Stimulated activated CD4-positive, alpha-beta T cell treated with anti-CD3 and anti-CD28 coated beads, Interleukin-12 subunit alpha, Interleukin-12 subunit beta, amount 100 ng/mL, for 24 hours (primary cell): ENCODE measurements at places on chromosomes 11 and 22.

GRCh38 chr11:66878474-66878873 is 21.6 kb downstream of the LRFN4 start:
- DNase-seq = no peak

DNA sequence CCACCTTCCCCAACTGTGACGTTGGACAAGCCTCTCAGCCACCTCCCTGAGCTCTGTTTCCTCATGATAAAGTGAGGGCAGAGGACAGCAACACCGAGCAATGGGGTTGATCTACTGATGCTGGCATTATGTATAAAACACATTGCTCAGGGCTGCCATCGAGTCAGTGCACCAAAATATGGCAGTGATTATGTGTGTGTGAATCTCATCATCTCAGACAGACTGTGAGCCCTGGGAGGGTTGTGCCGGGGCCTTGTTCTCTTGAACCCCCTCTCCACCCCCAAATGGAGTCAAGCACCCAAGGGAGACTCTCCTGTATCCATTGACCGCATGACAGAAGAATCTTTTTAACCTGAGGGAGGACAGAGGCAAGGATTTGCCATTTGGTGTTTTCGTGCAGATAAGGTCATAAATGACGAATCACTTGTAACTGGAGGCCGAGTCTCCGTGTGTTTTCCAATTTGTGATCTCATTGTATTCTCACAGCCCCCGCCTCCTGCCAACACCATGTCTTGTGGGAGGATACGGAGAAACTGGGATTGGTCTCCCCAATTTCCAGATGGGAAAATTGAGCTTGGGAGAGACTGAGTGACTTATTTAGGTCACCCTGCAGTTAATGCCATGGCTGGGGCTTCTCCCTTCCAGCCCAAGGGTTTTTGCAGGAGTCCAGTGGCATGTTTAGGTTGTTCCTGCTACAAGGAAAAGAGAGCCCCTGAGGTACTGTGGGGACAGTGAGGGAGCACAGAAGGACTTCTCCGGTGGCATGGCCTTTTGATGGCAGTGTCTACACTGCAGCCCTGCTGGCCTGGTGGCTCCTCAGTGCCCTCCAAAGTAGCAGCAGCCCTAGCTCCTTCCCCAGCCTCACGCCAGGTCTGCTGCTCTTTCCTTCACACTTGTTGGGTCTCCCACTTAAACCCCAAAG is 52.4 kb downstream of the CHRDL2 start:
- DNase-seq = no peak

GRCh38 chr11:119081682-119082260 is 2.9 kb upstream of the HMBS start:
- DNase-seq = no peak

DNA sequence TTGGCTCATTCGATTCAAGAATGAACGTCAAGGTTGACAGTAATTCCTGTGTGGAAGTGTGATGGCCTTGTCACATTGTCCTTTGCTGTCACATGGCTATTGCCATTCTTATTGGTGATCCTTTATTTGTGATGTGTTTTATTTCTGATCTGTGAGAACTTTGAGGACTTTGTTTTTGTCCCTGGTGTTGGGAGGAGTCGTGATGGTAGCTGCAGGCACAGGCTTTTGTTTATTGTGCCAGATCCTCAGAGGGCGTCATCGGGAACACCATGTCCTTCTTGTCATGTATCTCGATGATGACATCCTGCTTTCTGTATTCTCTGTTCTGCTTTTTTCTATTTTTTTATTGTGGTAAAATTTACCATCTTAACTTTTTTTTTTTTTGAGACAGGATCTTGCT is 5.6 kb downstream of the PICK1 start:
- DNase-seq = no peak

GRCh38 chr11:65376138-65376713 is 6.2 kb downstream of the SLC25A45 start:
- no peak for DNase-seq

- DNase-seq = no peak
These were observed 1.9 kb upstream of the NDUFC2 start for GRCh38 chr11:78081583-78081982.

DNA sequence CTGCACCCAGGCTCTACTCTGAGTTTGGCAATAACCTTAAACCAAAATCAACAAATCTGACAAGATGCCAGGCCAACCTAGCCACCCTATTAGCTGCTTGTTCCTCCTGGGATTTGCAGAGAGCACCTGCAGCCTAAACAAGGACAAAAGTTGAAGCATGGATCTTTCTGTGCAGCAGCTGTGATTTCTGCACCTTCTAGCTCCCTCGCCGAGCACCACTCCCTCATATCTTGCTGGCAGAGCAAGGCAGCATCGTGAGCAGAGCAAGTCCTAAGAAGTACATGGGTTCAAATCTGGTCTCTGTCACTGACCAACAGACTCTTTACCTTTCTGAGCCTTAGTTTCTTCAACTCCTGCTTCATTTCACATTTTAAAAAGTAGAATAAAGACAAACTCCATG is 38.3 kb downstream of the MORC2 start:
- no peak for DNase-seq

- no peak for DNase-seq
These were observed 12.0 kb upstream of the APOL4 start for GRCh38 chr22:36213586-36213985.

DNA sequence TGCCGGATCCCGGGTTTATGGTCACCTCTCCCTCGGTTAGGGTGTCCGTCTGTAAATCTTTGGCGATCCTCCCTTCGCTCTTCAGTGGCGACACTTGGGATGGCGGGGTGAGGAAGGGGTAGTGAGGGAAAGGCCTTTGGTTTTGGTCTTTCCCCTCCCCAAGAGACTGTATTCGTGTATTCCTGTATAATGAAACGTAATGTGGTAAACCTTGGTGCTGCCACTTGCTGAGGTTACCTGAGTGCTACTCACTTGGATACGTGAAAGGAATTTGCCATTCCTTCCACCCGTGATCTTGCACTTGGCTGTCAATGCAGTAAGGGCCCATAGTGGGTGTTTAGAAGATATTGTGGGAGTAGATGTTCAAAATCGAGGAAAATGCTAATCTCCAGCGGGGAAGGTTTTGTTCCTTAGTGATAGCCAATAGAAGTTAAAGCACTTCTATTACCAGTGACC is 578 bp upstream of the NUP160 start:
- DNase-seq = no peak
